ENCODE measurements at places on chromosomes 1 and 21.

GRCh38 chr1:53532377-53532776 is 73.2 kb downstream of the DMRTB1 start:
- no peak for DNase-seq

DNA sequence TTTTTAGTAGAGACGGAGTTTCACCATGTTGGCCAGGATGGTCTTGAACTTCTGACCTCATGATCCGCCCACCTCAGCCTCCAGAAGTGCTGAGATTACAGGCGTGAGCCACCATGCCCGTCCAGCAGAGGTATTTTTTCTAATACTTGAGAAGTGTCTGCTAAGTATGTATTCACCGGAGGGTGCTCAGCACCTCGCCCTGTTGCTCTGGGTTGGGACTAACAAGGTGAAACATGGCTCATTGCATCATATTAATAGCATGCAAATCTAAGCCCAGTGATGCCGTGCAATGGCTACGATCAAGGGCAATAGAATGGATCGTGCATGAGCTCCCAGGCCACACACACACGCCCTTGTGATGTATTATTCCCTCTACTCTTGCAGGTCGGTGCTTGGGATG is 68.7 kb downstream of the PDE9A start:
- no peak for DNase-seq

DNA sequence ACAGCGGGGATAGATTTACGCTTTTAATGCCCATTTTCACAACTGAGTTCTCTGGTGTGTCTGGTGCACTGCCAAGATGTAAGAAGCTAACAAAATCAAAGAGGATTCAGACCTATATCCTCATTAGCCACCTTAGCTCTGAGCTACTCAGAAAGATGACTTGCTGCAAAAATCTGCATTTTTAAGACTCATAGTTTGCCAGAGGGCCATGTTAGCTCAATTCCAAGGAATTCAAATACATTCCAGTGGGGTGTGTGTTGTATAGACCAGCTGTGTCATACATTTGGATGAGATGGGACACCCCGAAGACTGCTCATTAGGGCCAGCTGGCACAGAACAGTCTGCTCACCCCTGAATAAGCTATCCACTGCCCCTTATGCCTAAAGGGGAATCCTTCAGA is 8.9 kb downstream of the DENND2D start:
- DNase-seq, result no peak

- DNase-seq, result no peak
Measured at GRCh38 chr1:28840928-28841544, 29.1 kb downstream of the OPRD1 start.

- no peak for DNase-seq
Measured at GRCh38 chr1:29083317-29084195, 40.1 kb downstream of the TMEM200B start.

DNA sequence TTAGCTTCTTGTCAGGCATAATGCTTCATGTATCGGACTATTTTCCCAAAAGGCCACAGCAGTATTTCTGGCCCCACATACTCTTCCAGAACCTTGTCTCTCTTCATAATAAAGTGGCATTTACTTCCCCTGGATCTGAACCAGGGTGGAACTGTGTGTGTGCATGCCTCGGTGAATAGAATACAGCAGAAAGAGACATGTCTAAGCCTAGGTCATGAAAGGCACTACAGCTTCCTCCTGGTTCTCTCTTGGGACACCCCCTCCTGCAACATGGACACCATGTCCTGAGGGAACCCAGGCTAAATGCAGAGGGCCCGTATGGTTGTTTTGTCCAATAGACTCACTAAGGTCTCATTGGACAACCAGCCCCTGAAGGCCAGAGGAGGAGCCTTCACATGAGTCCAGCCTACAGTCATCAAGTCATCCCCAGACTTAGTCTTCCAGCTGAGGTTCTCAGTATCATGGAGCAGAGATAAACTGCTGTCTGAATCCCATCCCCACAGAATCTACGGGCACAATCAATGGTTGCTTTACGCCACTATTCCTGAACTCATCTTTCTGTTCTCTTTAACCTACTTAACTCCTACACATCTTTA is 35.0 kb downstream of the USP24 start:
- no peak for DNase-seq

- DNase-seq, result no peak
Measured at GRCh38 chr1:160548960-160549664, 26.1 kb upstream of the SLAMF6 start.

DNA sequence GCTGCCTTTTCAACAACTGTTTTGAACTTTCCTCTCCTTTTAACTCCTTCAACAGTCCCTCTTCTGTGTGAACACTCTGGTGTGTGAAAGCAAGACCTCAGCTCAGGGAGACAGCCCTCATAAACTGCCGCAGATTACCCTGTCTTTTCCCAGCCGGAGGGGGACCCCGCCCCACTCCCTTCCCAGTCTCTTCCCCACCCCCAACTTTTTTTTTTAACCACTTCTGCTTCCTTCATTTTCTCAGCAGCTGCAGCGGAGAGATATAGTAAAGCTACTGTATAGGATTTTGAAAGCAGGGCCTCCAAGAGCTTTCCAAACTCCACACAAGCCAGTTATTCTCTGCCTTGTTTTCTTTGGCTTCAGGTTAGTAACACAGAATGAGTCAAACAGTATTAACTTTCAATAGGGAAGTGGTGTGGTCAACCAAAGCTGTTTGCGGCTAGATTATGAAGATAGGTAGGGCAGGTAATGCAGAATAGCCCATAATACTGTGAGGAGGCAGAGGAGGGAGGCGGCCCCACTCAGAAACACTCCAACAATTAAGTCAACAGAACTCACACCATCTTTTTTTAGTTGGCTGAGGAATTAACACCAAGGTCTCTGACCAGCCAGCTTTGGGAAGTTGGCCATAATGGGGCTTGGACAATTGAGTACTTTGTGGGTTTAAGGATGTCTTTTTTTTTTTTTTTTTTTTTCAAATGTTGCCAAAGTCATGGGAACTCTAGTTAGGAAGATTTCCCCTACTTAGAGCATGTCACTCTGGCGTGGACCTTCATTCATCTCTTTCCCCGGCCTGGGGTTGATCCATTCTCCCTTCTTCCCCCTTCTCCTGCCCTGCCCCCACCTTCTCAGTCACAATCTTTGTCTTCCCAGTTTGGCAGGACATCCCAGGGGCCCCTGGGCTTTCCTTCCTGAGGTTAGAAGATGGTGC is 177.0 kb downstream of the CLIC6 start:
- no peak for DNase-seq

GRCh38 chr1:175168782-175169181 is 23.8 kb downstream of the KIAA0040 start:
- DNase-seq, result no peak

DNA sequence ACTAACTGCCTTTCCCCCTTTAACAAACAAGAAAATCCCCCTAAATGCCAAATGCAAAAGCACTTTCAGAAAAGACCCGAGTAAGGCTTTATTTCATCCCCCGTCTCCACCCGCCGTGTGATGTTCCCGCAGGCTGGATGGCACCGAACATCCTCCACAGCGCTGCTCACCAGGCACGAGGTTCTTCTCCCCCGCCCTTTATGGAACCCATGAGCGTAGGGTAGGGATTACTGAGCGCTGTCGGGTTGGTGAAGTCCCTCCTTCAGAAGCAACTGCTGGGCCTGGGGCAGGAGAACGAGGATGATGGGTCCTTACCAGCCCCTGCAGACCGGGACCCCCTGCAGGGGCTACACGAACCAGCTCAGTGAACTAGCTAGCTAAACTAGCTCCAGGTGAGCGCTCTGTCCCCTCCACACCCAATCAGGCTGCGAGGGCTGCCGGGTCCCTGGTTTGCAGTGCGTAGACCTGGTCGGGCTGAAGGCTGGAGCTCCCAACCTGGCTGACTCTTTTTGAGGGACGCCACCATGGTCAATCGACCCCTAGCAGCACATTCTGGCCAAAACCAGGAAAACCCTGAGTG is 80.4 kb downstream of the ITPKB start:
- no peak for DNase-seq

GRCh38 chr1:39690794-39691382 is 345 bp downstream of the HPCAL4 start:
- no peak for DNase-seq

GRCh38 chr1:84613026-84613425 is 38.8 kb upstream of the CTBS start:
- DNase-seq, result no peak

DNA sequence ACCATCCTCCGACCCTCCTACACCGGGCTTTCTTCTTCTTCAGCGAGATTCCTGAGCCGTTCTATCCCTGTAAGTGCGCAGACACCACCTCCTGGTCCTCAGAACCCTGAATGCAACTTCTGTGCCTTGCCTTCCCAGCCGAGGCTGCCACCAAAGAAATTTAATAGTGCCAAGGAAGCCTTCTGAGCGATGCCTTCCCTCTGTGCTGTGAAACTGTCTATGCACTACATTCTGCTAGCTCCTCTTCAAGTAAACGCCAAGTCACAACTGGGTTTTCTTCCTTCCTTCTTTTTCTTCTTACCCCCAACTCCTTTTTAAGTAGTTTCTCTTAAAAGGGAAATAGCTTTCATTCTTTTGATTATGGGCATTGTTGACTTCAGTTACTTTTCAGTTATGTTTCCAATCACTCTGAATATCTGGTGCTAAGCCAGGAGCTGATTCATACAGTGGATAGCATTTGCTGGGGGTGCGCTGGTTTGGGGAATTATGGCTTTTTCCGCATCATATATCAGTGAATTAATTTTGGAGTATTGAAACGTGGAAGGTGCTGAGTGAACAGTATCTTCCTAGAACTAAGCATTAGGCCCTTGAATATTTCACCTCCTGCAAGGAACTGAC is 38.6 kb upstream of the GPR88 start:
- DNase-seq, result no peak

DNA sequence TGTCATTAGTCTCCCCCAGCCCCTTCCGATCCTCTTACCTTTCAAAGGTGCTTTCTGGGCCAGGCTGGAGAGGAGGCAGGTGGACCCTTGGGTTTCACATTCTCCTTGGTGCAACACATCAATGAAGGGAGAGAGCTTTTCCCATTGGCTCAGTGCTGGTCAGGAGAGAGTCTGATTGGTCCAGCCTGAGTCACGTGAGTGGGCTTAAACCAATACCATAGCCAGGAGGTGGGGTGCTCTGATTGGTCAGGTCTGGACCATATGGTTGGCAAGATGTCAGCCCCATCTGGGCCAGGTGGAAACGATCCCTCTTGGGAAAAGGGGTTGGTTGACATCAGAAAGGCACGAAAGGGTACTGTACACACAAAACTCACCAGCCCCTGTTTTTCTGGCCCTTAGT is 44.8 kb upstream of the ABCG1 start:
- no peak for DNase-seq

DNA sequence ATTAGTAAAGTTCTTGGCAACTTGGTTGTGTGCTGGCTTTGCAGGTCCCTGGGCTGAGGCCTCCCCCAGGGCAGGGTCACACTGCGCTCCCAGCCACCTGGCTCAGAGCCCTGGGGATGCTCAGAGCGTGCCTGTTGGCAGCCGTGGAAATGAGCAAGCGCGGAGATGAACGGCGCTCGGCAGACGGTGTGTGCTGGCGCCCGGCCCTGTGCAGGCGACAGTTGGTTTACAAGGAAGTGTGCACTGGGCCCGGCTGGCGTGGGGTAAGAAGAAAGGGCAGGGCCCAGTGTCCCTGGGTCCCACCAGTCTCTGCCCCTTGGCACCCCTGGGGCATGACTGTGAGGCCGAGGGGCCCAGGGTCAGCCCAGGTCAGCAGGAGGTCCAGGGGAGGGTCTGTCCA is 25.7 kb upstream of the PEX10 start:
- no peak for DNase-seq

GRCh38 chr1:87510540-87510939 is 181.9 kb downstream of the LMO4 start:
- no peak for DNase-seq

GRCh38 chr1:39500862-39501389 is 9.5 kb downstream of the BMP8A start:
- no peak for DNase-seq

GRCh38 chr1:2418791-2419320 is 6.5 kb upstream of the PEX10 start:
- no peak for DNase-seq

GRCh38 chr1:6738987-6739676 is 37.5 kb upstream of the DNAJC11 start:
- DNase-seq, result no peak

- DNase-seq, result no peak
Measured at GRCh38 chr1:5466487-5466886, 525.7 kb downstream of the NPHP4 start.
